ENCODE measurements at places on chromosomes 5 and 9. TPM values are rescaled to one million over a fixed set of nuclear protein-coding genes. Genes with fewer than 3 reads are reported as not detected.

Gene ESM1
- polyA plus RNA-seq = 1.7 TPM

Gene CYSRT1
- 0.32 TPM for polyA plus RNA-seq

Gene GPR150
- 2.8 TPM for polyA plus RNA-seq

Gene MLANA
- not detected for polyA plus RNA-seq

Gene WNT8A
- not detected for polyA plus RNA-seq

Gene HRH2
- polyA plus RNA-seq = 1.3 TPM

Gene KIAA1958
- polyA plus RNA-seq = 2.4 TPM

Gene AGXT2
- not detected for polyA plus RNA-seq

Gene PLAC8L1
- polyA plus RNA-seq = not detected

Gene PCDHGA7
- polyA plus RNA-seq = not detected

Measured in CD8-positive, alpha-beta memory T cell (primary cell).